ENCODE measurements at places on chromosomes 11 and 22. TPM values are rescaled to one million over a fixed set of nuclear protein-coding genes. Genes with fewer than 3 reads are reported as not detected.

MEI1 gene
- total RNA-seq: 0.73 TPM

OR11H1 gene
- not detected for total RNA-seq

HBD gene
- not detected for total RNA-seq

UPK3A gene
- total RNA-seq: not detected

LSP1 gene
- total RNA-seq: 0.82 TPM

CRYBB3 gene
- total RNA-seq: not detected

PAX6 gene
- total RNA-seq: 165 TPM

SOX6 gene
- total RNA-seq: 33.4 TPM

GNAZ gene
- 51.8 TPM for total RNA-seq

CEP126 gene
- 10.0 TPM for total RNA-seq

C11orf16 gene
- not detected for total RNA-seq

AMPD3 gene
- total RNA-seq: 2.3 TPM

CFAP300 gene
- total RNA-seq: 5.2 TPM

C11orf21 gene
- 0.27 TPM for total RNA-seq

PHLDA2 gene
- total RNA-seq: not detected

All from cerebellum (tissue), 4 donors.